ENCODE measurements at places on chromosomes 3 and 15.
A peak's percentile ranks its signal among the peaks of the same experiment; 100 is the strongest.

DNA sequence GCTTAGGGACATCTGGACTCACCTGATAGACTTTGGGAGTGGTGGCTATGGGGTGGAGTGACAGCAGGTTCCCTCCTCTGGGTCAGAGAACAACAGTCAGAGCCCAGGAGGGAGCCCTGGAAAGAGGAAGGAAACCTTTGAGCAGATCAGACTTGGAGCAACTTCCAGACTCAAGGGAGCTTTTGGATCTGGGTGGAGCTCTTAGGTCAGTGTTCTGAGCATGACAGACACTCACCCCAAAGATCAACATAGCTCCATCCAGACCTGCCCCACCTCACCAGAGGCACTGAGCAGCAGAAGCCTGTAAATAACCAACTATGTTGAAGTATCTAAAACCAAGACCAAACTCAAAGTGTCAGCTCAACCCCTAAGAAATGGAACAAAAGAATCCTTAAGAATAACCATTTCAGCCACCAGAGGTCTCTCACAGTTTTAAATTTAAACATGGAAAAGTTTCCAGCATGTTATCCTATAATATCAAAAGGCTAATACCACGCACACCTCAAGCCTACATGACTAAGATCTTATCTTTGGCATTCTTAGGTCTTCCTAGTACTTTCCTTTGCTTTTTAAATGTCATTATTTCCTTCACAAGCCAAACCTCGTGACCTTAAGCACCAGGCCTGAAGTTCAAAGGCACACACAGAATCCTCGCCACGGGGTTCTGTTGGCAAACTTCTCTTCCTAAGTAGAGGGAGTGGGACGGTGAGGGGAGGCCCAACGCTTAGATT lies 56.4 kb downstream of the UMPS start:
- no peak for DNase-seq

DNA sequence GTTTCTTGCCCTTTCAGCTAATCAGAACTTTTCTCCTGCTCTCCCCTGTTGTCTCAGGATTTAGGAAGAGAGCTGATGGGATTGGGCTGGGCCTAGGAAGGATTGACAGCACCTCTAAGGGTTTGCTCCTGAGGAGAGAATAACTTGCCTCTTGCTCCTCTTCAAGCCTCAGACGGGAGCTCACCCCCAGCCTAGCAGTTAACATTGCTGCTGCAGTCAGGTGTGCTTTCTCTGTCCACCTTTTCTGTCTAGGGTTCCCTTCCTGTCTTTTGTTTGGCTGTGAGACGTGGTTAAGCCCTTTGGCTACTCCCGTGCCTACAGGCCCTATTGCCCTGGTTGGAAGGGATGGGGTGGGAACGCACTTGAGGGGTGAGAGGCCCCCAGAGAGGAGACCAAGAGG lies 20.1 kb downstream of the TMEM108 start:
- no peak for DNase-seq

GRCh38 chr3:184537885-184538665 lies 23.5 kb upstream of the EPHB3 start:
- DNase-seq: no peak

DNA sequence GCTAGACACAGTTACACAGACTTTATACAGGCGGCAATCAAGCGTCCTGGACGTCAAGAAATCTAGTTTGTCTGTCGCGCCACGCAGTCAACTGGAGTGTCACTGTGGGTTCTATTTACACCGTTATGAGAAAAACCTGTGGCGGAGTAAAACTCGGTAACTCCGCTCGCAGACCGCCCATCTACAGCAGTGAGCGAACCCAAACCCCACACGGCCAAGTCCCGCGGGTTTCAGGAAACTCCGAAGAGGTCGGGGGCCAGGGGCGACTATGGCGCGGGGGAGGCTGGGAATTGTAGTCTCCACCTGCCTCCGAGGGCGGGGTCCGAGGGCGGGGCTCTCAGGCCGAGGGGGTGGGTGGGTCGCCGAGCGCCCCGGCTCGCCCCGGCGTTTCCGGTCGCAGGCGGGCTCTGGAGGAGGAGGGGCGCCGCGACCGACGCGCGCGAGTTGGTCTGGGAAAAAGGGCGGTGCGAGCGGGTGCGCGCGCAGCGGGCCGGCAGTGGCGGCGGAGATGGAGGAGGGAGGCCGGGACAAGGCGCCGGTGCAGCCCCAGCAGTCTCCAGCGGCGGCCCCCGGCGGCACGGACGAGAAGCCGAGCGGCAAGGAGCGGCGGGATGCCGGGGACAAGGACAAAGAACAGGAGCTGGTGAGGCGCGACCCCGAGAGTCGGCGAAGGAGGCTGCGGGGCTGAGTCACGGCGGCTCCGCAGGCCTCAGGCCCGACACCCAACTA lies at the start of gene PSMD2:
PSMD2 (plus strand) TSS at position 483 of the 729 bp plus-strand sequence; CDS start at position 509, 26 bp downstream.
- DNase-seq: peak; percentile 96

DNA sequence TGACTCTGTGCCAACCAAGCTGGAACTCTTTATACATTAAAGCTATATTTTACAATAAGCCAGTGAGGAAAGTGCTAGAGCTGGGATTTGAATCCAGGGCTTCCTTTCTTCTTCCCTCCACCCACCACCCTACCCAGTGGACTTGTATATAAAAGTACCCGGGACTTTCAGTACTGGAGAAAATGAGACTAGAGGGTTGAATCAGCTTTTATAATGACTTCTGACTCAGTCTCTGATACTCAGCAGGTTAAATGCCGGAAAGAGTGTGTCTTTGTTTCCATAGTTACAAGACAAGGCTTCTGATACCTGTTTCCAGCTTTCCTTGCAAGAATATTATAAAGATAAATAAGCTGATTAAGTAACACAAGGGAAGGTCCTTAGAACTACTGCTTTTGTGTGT lies 80.9 kb downstream of the FRMD4B start:
- DNase-seq: no peak

- no peak for DNase-seq
Observed at GRCh38 chr15:26069231-26069641, 206.1 kb upstream of the ATP10A start.

GRCh38 chr15:72599855-72600464 lies 54.5 kb upstream of the GOLGA6B start:
- DNase-seq: no peak

GRCh38 chr3:41846850-41847249 lies 115.1 kb downstream of the ULK4 start:
- no peak for DNase-seq

DNA sequence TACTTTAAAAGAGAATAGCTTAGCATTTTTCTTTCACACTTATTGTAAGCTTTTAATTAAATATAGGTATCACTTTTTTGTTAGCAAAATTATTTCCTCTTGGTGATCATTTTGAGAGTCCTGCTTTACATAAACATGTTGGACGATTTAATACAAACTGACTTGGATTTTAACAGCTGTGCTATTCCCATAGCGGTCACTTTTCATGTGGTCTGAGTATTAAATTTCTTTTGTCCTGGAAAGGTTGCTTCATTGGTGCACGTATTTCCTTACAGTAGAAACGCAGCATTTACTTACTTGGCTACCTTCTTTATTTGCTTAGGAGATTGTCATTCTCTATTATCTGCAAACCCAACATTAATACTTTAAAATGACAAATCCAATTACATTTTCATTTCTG lies 109.4 kb downstream of the ATG7 start:
- DNase-seq: no peak

DNA sequence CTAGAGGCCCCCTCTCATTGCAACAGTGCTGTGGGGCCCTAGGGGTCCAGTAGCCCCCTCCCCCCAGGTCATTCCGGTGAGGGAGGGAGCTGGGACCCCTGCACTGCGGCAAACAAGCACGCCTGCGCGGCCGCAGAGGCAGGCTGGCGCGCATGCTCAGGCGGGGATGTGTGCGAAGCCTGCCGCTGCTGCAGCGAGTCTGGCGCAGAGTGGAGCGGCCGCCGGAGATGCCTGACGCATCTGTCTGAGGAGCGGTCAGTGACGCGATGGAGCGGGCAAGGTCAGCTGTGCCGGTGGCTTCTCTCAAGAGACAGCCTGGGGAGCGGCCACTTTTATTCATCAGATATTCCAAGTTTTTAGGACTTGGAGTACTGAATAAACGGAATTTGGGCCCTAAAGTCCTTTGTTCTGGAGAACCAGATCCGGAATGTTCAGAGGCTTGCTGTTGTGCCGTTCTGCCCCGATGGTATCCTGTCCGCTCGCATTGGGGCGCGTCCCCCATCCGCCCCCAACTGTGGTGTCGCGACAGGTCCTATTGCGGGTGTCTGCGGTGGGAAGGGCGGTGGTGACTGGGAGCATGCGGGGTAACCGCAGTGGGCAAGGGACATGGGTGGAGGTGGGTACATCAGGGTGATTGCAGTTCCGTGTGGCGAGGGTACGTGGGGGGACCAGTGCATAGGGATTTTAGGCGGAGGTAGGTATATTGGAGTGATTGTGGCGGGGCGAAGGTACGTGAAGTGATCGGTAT lies at the start of the genes SNRPN and SNURF:
SNRPN (plus strand) TSS at position 205 of the 748 bp plus-strand sequence. CDS start 19,467 bp downstream, outside the sequence.
SNURF (plus strand) TSS at position 205 of the 748 bp plus-strand sequence; CDS start at position 267, 62 bp downstream.
- DNase-seq: peak; percentile 48

- DNase-seq: no peak
Observed at GRCh38 chr15:41561777-41562145, 2.7 kb downstream of the TYRO3 start.

DNA sequence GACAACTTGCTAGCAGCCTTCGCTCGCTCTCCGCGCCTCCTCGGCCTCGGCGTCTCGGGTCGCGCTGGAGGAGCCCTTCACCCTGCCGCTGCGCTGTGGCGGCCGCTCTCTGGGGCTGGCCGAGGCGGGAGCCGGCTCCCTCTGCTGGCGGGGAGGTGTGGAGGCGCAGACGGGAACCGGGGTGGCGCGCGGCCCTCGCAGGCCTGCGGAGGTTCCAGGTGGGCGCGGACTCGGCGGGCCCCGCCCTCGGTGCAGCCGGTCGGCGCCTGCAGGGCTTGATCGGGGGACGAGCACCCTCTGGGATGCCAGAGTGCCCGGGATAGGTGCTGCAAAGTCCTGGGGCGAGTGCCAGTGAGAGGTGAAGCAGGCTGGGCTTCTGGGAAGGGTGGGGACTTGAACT lies 989.9 kb downstream of the ROBO2 start:
- no peak for DNase-seq

- no peak for DNase-seq
Observed at GRCh38 chr3:5140839-5141238, 18.7 kb downstream of the ARL8B start.

DNA sequence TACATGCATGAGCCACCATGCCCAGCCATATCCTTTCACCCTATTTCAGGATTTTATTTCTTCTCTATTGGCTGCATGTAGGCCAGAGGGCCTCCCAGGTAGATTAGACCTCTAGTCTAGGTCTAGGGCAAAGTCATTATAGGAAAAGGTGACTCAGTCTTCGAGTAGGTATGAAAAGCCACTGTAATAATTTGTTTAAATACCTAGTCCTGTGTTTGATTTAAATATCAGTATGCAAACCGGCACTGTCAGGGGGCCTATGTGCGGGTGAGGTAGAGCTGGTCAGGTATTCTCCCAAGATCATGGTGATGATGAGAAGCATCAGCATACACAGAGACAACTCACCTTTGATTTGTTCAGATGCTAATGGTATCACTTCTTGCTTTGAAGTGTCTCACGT lies 101.4 kb upstream of the UMPS start:
- no peak for DNase-seq

DNA sequence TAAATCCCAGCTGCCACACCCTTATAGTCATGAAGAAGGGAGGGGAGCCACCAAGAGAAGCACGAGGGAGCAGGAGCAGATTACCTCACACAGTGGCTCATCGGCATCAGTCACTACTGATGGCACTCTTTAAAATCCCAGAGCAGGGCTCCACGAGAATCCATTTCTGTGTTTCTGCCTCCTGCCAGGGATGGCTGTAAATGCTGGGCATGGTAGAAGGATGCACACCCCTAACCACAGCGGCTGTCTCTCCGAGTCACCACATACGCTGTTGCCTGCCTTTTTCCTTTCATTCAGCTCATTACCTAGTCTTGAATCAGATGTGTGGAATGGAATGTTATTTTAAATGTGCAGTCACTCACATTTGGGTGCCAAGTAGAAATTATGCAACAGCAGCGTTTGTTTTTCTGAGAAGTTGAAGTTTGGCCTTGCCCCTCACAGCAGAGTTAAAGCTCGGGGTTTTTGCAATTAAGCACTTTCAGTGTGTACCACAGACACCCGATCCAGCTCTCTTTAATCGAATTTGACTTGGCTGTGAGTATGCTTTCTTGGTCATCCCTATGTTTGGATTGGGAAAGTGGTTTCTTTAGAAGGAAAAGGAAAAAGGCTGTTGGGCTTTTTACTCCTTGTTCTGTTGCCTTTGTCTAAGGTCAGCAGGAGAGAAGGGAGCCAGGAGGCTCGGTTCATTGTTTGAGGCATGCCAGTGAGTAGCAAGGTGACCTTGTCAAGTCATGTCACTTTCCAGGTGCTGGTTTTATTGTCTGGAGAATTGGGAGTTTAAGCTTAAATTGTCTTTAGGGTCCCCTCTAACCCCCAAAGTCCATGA lies 284.2 kb upstream of the TPM1 start:
- DNase-seq: no peak

DNA sequence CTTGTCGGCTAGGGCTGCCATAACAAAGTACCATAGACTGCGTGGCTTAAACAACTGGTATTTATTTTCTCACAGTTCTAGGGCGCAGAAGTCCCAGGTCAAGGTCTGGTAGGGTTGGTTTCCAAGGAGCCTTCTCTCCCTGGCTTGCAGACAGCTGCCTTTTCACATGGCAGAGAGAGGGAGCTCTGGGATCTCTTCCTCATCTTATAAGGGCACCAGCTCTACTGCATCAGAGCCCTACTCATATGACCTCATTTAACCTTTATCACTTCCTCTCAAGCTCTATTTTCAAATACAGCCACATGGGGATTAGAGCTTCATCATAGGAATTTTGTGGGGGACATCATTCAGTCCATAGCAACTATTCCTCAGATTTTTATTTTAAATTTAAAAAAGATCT lies 17.6 kb upstream of the PAQR9 start:
- no peak for DNase-seq

DNA sequence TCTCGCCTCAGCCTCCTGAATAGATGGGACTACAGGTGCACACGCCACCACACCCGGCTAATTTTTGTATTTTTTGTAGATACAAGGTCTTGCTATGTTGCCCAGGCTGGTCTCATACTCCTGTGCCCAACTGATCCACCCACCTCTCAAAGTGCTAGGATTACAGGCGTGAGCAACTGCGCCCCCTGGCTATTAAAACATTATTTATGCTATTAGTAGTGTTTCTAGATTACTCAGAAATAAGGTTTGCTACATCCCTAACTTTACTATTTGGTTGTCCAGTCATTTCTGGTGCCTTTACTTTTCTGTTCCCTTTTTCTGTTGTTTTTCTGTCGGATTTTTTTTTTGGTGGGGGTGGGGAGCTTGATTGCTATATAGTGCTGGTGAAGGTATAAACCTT lies 393.6 kb upstream of the TPM1 start:
- no peak for DNase-seq

DNA sequence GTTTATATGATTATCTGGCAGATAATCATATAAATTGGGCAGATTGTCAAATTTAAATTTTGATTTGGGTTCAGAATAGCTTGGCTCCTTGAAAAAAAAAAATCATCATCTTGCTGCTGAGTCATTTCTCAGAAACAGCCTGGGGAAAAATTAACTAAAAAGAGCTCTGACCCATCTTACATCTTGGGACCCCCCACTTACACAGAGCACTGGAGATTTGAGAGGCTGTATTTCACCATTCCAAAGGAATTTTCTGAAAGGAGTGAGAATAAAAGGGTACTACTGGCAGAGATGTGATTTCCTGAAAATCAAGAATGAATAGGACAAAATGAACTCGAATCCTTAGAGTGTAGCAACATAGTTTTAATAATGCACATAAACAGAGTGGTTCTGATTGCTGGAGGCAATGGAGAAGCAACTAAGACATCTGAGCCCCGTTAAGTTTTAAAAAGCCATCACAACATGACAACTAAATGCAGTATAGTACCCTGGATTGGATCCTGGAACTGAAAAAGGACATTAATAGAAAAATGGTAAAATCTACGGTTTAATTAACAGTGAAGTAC lies 97.5 kb downstream of the RFTN1 start:
- no peak for DNase-seq

GRCh38 chr3:138781012-138781470 lies 53.7 kb downstream of the PIK3CB start:
- peak; percentile 51 for DNase-seq

Data from effector CD4-positive, alpha-beta T cell (primary cell).